ENCODE measurements at places on chromosomes 5 and 9.

GRCh38 chr5:145473042-145473642 lies 362.0 kb downstream of the PRELID2 start:
- DNase-seq, result no peak

GRCh38 chr9:68955330-68955729 lies 58.6 kb downstream of the PRKACG start:
- no peak for DNase-seq

- DNase-seq, result no peak
Observed at GRCh38 chr9:5511935-5512580, 1.7 kb downstream of the PDCD1LG2 start.

- DNase-seq, result no peak
Observed at GRCh38 chr5:174567506-174568141, 156.8 kb upstream of the MSX2 start.

GRCh38 chr5:95647886-95648860 lies 1.6 kb downstream of the RFESD start:
- no peak for DNase-seq
